ENCODE measurements at places on chromosomes 16 and 17.

DNA sequence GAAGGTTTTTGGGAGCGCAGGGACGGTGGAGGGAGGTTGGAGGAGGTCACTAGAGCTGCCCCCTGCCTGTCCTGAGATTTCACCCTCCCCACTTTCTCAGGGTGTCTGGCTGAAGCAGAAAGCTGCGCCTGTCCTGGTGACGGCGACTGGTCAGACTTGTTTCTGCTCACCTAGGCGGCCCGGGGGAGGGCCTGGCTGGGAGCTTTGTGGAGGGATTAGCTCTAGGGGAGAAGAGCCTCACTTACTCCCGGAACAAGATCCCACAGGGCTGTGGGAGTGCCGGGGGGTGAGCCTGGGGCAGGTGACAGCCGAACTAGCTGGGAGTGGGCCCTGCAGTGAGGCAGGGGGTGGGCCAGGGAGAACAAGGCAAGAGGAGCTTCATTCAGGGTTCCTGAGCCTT lies 11.5 kb downstream of the NHERF1 start:
- DNase-seq = no peak

- DNase-seq = no peak
Measured at GRCh38 chr17:77235370-77235941, 94.7 kb downstream of the SEC14L1 start.

DNA sequence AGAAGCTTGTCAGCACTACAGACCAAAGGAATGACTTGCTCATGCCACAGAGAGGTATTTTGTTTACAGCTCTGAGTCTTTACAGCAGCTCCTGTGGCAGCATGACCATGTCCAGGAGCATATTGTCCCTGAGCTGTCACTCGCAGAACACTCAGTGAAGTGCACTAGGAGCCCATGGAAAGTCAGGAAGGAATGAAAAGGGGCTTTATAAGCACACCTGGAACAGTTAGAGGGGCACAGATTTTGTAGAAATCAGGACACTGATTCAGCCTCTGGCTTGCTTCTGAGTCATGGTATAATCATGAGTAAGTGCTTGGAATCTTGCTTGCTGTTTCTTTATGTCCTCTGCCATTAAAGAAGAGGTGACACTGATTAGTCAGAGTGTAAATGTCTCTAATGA lies 41.0 kb downstream of the TADA2A start:
- no peak for DNase-seq

DNA sequence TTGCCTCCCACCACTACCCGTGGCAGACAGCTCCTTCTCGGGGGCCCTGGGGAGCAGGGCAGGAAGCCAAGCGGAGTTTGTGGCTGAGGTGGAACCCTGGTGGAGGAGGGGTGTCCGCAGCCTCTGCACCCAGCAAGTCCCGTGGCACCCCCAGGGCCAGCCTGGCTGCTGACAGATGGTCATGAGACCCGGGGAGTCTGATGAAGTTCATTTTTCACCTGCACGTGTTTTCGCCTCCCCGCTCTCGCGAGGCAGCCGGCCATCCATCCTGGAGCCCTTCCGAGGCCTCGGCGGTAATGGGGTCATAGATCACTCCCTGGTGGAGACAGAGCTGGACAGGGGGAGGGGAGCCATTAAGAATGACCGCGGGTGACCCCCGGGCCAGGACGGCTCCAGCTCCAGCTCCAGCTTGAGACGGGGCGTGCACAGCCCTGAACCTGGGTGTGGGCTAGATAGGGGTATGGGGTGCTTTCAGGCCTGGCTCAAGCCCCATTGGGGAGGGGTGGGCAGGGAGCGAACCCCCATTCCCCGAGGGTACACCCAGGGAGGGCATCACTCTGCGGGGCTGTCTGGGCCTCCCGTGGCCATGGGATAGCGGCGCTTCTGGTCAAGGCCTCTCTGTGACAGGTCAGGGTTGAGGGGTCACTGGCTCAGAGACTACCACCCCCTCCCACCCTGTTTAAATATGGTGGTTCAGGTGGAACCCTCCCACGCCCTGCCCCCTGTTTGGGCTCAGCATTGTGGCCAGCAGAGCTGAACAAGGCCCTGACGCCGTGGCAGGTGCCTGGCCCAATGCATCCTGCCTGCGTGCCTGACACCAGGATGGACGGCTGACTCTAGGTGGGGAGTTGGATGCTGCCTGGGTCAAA lies 227.4 kb upstream of the GSE1 start:
- no peak for DNase-seq

GRCh38 chr16:55001931-55002330 lies 71.3 kb downstream of the IRX5 start:
- DNase-seq = no peak

DNA sequence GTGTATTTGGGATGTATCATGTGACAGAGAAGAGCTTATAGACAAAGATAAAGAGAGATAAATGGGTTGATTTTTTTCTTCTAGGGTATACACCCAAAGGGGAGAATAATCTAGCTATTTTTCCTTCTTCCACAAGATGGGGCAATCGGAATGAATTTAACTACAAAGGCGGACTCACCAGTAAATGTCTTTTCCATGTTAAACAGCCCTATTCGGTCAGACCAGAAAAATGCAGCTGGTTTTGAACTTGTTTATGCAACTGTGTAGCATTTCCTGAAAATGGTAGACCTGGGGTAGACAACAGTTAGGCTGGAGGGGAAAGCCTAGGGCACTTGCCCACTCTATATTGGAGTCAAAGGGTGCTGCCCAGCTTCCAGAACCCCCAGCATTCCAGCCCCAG lies 477.1 kb downstream of the TOX3 start:
- DNase-seq = no peak

- peak; percentile 63 for DNase-seq
Measured at GRCh38 chr17:20121359-20122253, 112.4 kb downstream of the SPECC1 start.

DNA sequence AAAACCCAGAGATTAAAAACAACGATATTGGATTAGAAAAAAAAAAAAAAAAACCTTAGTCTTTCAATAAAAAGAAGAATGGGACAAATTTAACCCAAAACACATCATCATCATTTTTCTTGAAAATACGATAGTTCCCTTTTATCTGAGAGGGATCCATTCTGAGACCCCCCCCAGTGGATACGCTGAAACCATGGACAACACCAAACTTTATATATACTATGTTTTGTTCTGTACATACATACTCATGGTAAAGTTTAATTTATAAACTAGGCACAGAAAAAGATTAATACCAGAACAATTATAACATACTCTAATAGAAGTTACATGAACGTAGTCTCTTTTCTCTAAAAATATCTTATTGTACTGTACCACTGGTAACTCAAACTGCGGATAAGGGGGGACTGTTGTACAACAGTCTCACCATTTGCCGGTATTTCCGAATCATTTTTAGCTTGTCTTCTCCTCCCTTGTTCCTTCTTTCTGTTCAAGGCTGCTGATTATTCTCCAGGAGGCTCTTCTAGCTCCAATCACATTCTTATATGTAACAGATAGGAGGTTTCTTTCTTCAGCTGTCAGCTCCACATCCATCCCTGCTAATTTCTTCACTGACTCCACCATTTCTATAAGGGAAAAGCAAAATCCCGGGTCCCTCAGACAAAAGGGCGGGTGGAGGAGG lies 37.0 kb downstream of the RNF135 start:
- DNase-seq = no peak

DNA sequence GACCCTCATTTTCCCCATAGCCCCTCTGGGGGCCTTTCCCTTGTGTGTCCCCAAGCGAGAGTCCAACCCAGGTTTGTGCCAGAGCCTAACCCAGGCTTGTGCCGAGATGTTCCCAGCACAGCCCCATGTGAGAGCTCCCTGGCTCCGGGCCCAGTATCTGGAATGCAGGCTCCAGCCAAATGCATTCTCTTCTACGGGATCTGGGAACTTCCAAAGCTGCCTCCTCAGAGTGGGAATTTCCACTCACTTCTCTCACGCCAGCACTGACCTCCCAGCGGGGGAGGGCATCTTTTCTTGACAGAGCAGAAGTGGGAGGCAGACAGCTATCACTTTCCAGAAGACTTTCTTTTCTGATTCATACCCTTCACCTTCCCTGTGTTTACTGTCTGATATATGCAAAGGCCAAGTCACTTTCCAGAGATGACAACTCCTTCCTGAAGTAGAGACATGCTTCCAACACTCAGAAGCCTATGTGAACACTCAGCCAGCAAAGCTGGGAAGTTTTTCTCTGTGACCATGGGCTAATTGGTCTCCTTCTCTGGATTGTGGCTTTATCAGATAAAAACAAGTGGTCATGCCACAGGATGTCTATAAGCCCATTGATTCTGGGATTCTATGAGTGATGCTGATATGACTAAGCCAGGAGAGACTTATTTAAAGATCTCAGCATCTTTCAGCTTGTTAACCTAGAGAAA lies 2.5 kb upstream of the CCL2 start:
- DNase-seq = no peak

DNA sequence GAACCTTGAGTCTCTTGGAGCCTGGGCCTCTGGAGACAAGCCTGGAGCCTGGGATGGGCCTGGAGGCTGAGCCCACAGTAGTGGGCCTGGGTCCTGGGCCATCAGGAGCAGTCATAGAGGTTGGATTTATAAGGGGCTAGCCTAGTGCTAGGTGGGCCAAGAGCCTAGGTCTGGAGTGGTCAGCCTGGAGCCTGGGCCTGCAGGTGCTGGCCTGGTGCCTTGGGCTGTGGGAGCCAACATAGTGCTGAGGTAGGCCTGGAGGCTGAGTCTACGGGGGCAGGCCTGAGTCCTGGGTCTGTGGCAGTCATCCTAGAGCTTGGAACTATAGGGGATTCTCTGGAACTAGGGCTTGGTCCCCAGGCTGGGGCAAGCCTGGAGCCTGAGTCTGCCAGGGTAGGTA lies 414.1 kb downstream of the XYLT1 start:
- DNase-seq = no peak

GRCh38 chr17:29049541-29050145 lies 6.7 kb downstream of the PIPOX start:
- no peak for DNase-seq

- DNase-seq = no peak
Measured at GRCh38 chr16:28858421-28858820, 5.2 kb upstream of the SH2B1 start.

DNA sequence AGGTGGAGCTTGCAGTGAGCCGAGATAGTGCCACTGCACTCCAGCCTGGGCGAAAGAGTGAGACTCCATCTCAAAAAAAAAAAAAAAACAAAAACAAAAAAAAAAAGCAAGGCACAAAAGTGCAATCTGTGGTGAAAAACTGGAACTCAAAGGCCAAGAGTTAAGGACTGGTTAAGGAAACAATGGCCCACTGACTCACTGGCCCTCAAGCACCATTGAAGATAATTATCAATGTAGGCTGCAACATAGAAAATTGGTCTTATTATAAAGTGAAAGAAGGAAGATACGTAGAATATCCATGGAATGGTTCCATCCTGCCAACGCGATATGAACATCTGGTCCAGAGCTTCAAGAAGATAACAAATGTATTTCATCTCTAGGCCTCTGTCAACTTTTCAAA lies 444.2 kb downstream of the SOX9 start:
- no peak for DNase-seq

DNA sequence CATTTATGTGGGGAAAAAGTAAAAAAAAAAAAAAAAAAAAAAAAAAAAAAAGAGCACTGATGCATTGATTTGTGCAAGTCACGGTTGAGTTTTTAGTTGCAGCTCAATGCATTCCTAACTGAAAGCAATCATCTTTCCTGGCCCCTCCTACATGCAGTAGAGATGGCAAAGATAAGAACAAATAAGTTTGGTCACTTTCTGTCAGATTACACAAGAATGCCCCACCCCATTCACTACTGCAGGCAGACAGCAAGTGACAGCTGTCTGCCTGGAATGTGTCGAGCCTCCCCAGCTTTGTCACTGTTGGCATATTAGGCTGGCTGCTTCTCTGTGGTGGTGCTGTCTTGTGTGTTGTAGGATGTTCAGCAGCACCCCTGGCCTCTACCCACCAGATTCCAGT lies 243.5 kb downstream of the FOXL1 start:
- no peak for DNase-seq

GRCh38 chr16:64864232-64864809 lies 257.5 kb downstream of the CDH11 start:
- DNase-seq = no peak

DNA sequence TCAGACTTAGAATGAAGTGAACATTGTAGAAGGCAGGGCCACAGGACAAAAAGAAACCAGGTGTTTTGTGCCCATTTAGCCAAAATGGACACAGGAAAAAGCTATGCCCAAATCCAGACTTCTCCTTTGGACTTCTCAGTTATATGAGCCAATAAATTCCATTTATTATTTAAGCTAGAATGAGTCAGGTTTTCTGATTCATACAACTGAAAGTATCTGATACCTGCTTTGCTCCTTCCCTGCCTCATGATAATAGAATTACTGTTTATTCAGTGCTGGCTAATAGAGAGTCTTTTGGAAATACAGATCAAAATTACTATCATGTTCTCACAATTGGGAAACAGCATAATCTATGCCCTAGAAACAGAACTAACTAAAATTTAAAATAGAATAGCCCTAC lies 8.7 kb upstream of the CPD start:
- no peak for DNase-seq

DNA sequence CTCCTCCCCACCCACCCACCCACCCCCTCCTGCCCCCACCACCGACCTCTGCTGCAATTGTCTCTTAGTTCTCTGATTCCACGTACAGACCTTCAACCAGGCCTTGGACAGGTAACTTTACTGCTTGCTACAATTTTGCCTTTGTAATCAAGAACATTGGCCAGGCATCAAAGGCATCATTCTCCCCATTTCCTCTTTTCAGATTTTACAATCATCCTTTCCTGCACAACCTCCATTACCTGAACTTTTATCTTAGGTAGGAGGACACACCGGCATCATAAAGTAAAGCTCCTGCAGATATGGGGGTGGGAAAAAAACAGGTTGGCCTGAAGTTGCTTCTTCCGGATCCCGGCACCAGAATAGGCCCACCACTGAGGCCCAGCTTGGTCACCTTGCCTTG lies 25.7 kb upstream of the SUPT4H1 start:
- DNase-seq = no peak

DNA sequence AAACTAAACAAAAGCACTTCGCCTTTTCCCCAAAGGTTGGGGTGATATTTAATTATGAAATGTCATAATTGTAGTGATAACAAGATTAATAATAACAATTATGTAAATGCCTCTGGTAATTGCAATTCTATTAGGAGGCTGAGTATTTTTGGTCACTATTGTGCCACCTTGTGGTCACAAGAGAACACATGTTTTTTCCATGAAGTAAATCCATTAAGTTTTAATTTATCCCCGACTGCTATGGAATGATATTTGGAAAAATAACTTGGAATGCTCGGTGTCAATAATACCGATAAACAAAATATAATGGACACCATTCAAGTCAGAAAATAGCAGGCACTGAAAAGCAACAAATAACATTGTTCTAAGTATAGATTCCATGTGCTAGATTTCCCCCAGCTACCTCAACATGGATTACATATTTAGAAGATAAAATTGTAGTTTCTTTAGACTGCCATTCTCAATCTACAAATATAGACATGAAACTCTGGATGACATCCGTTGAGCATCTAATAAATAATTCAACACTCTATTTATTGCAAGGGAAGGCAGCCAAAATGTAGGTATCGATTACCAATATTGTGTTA lies 25.0 kb upstream of the KCNJ2 start:
- DNase-seq = no peak
